ENCODE measurements at places on chromosomes 4 and X.

GRCh38 chr4:143375326-143376073, 38.8 kb downstream of the GAB1 start:
- H3K4me1 ChIP-seq, result no peaks in the 10 kb centered on the region
- no peak overlapping the region for H3K27ac ChIP-seq
- no peaks in the 10 kb centered on the region for H3K36me3 ChIP-seq
- no peak overlapping the region for H3K4me3 ChIP-seq
- no peak for DNase-seq

GRCh38 chr4:168942985-168943384, 67.1 kb downstream of the CBR4 start:
- no peak overlapping the region for H3K4me3 ChIP-seq
- H3K27me3 ChIP-seq, result no peaks in the 10 kb centered on the region
- H3K4me1 ChIP-seq, result no peaks in the 10 kb centered on the region
- no peak overlapping the region for H3K27ac ChIP-seq
- H3K36me3 ChIP-seq, result no peaks in the 10 kb centered on the region

GRCh38 chrX:19446397-19446796, 68.9 kb downstream of the MAP3K15 start:
- H3K27ac ChIP-seq, result no peak overlapping the region
- no peak for DNase-seq
- no peaks in the 10 kb centered on the region for H3K36me3 ChIP-seq

DNA sequence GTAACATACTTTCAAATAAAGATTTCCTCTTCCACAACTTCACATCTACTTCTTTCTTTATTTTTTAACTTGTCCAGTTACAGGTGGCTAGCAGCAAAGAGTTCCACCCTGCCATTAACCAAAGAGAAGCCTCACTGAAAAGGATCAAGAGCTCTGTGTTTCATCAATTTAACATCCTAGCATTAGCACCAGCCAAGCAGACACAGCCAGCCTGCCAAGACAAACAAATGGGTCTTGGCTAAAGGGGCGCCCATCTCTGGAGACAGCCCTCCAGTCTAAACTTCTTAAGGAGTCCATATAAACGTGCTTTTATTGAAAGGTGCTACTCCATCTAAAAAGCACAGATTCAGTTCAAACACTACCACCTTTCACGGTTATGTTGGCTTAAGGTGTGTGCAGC, 105.3 kb downstream of the ADAMTS3 start:
- no peak overlapping the region for H3K27ac ChIP-seq
- no peak for DNase-seq
- H3K4me3 ChIP-seq, result no peak overlapping the region
- no peaks in the 10 kb centered on the region for H3K36me3 ChIP-seq
- no peaks in the 10 kb centered on the region for H3K4me1 ChIP-seq
- no peaks in the 10 kb centered on the region for H3K27me3 ChIP-seq

GRCh38 chrX:108734426-108734825, 1.9 kb downstream of the IRS4 start:
- no peak overlapping the region for H3K4me3 ChIP-seq
- H3K4me1 ChIP-seq, result no peaks in the 10 kb centered on the region
- peaks cover 33% of the 10 kb centered on the region for H3K27me3 ChIP-seq
- no peak for DNase-seq

GRCh38 chr4:54543088-54543795, 114.5 kb upstream of the KIT start:
- DNase-seq, result no peak
- no peak overlapping the region for H3K4me3 ChIP-seq
- H3K27me3 ChIP-seq, result peaks cover 2% of the 10 kb centered on the region
- H3K4me1 ChIP-seq, result no peaks in the 10 kb centered on the region
- H3K27ac ChIP-seq, result no peak overlapping the region

DNA sequence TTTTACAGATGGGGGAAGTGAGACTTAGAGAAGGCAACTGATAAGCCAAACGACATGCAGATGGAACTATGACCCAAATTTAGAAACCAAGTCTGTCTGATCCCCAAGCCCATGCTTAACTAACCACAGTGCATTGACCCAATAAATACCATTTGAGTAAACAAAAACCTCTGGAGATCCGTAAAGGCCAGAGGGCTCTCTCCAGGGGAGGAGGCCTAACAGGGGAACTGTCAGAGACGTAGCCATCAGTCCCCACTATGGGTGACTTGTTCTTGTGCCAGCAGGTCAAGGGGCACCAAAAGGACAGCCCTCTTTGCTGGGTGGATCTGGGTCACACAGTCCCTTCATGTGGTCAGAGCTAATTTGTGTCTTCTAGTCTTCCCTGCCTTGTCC, 420.2 kb downstream of the BCOR start:
- DNase-seq, result no peak
- H3K4me1 ChIP-seq, result no peaks in the 10 kb centered on the region
- H3K36me3 ChIP-seq, result no peaks in the 10 kb centered on the region
- no peak overlapping the region for H3K4me3 ChIP-seq
- no peak overlapping the region for H3K27ac ChIP-seq
- H3K27me3 ChIP-seq, result no peaks in the 10 kb centered on the region

GRCh38 chrX:104307341-104307740, 52.6 kb upstream of the ESX1 start:
- DNase-seq, result no peak
- H3K36me3 ChIP-seq, result no peaks in the 10 kb centered on the region
- H3K4me3 ChIP-seq, result no peak overlapping the region
- H3K27ac ChIP-seq, result no peak overlapping the region
- H3K4me1 ChIP-seq, result no peaks in the 10 kb centered on the region

- no peaks in the 10 kb centered on the region for H3K36me3 ChIP-seq
- H3K27ac ChIP-seq, result no peak overlapping the region
- H3K27me3 ChIP-seq, result no peaks in the 10 kb centered on the region
- H3K4me1 ChIP-seq, result no peaks in the 10 kb centered on the region
Observed at GRCh38 chr4:183873409-183874185, 31.5 kb upstream of the STOX2 start.

GRCh38 chrX:141214196-141214595, 28.1 kb downstream of the SPANXC start:
- H3K36me3 ChIP-seq, result no peaks in the 10 kb centered on the region
- no peaks in the 10 kb centered on the region for H3K27me3 ChIP-seq
- no peak overlapping the region for H3K4me3 ChIP-seq
- H3K27ac ChIP-seq, result no peak overlapping the region
- no peaks in the 10 kb centered on the region for H3K4me1 ChIP-seq

- no peaks in the 10 kb centered on the region for H3K36me3 ChIP-seq
- no peak overlapping the region for H3K4me3 ChIP-seq
- H3K4me1 ChIP-seq, result peaks cover 32% of the 10 kb centered on the region
- no peak overlapping the region for H3K27ac ChIP-seq
- DNase-seq, result no peak
Observed at GRCh38 chrX:39848243-39848642, 249.5 kb downstream of the BCOR start.

DNA sequence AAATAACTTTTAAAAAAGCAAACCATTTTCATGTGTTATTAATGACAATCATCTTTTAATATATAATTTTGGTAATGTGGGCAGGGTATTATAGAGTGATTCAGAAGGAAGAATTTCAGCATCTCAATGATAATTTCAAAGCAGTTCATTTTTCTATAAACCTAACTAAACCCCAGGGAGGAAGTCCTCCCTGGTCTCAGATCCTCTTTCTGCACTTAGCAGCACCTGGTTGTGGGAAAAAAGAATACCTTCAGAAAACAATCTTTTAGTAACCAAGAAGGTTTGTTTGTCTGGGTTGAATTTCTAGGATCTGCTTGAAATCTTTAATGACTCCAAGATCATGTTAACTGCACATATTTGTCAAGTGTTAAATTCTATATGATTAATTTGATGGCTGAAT, 29.9 kb downstream of the DKK2 start:
- H3K27me3 ChIP-seq, result no peaks in the 10 kb centered on the region
- no peaks in the 10 kb centered on the region for H3K36me3 ChIP-seq
- no peak overlapping the region for H3K4me3 ChIP-seq
- no peak for DNase-seq
- no peaks in the 10 kb centered on the region for H3K4me1 ChIP-seq

DNA sequence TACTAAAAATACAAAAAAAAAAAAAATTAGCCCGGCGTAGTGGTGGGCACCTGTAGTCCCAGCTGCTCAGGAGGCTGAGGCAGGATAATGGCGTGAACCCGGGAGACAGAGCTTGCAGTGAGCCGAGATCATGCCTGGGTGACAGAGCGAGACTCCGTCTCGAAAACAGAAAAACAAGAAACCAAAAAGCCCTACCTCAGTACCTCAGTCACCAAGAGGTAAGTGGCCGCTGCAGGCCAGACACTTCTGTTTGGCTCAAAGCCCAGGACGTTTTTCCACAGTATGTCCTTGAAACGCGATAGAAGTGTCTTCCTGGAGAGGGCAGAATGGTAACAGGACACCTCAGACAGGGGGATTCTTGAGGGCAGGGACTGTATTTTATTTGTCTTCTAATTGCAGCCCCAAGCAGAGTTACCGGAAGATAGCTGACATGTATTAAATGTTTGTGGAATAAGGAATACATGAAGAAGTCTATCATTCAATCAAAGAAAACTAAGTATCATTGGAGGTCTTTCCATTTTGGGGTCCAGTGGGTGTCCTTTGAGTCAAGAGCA, 63.6 kb downstream of the CLNK start:
- no peak overlapping the region for H3K27ac ChIP-seq
- no peak for DNase-seq
- H3K36me3 ChIP-seq, result no peaks in the 10 kb centered on the region
- H3K4me3 ChIP-seq, result no peak overlapping the region

DNA sequence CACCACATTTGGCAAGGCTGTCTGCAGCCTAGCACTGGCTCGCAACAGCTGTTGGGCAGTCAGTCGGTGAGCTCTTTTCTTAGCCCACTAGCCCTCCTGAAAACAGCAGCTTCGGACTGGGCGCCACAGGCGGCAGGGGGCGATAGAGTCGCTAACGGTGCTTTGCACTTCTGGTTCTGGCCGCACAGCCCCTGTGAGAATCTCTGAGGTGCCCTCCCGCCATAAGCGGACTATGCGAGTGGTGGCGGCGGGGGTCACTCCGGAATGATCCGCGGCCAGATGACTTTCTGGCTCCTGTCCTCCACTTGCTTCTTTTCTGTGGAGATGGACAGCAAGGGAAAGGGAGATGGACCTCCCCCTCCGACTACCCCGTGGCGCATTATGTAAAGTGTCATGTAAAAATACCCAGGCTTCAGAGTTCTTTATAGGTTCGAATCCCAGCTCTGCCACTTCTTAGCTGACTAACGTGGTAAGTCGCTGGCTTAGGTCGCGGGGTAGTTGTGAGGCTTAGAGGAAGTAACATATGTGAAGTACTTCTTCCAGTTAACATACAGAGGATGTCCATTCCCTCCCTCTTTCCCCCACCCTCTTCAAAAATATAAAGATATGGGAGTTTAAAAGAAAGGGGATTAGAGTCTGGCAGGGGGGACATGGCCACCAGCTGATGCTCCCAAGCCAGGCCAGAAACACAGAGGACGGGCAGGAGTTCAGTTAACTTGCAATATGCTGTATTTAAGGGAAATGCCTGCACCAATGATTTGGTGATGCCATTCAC, 11.0 kb downstream of the ARHGAP36 start:
- peaks cover 20% of the 10 kb centered on the region for H3K27me3 ChIP-seq
- DNase-seq, result no peak
- peaks cover 11% of the 10 kb centered on the region for H3K4me1 ChIP-seq
- no peak overlapping the region for H3K4me3 ChIP-seq

GRCh38 chr4:118801895-118802575, 33.9 kb downstream of the SEC24D start:
- H3K27me3 ChIP-seq, result no peaks in the 10 kb centered on the region
- no peak overlapping the region for H3K4me3 ChIP-seq
- no peak for DNase-seq
- no peaks in the 10 kb centered on the region for H3K4me1 ChIP-seq
- no peak overlapping the region for H3K27ac ChIP-seq

DNA sequence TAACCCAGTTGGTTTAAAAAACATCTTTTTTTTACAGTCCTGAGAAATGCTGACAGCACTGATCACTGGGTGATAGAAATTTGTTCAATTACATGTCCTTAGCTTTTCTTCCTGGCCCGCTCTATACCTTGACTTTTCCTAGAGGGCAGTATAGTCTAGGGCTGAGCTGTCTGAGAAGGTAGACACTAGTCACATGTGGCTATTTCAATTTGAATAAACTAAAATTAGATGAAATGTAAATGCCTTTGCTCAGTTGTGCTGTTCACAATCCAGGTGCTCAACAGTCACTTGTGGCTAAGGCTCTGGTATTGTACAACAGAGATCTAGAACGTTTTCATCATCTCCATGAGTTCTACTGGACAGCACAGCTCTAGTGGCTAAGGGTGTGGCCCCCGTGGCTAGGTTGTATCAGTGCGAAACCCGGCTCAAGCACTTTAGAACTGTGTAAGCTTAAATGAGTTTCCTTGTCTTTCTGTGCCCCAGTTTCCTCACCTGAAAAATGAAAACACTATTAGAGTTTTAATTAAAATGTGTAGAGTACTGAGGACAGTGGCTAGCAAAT, 111.6 kb upstream of the WDR17 start:
- no peaks in the 10 kb centered on the region for H3K27me3 ChIP-seq
- H3K4me1 ChIP-seq, result no peaks in the 10 kb centered on the region
- no peak overlapping the region for H3K27ac ChIP-seq

DNA sequence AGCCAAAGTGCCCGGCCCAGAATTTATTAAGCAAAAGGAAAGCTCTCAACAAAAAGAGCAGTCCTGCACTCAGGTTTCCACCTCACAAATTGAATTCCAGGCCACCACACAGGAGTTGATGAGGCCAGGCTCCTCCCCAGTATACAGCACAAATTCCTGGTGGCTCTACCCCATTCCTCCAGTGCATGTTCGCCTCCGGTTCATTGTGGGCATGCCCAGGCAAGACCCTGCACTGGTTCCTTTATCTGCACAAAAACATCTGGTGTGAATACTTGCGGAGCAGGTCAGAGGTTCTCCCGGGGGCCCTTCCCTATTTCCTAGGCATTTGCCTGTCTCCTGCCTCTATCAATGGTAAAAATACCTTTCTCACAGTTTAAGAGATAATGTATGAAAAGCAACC, 195.2 kb upstream of the ANXA10 start:
- no peak overlapping the region for H3K27ac ChIP-seq
- H3K36me3 ChIP-seq, result no peaks in the 10 kb centered on the region
- no peaks in the 10 kb centered on the region for H3K4me1 ChIP-seq
- no peaks in the 10 kb centered on the region for H3K27me3 ChIP-seq
- H3K4me3 ChIP-seq, result no peak overlapping the region

GRCh38 chrX:96563646-96564045, 121.0 kb upstream of the DIAPH2 start:
- H3K4me3 ChIP-seq, result no peak overlapping the region
- H3K36me3 ChIP-seq, result no peaks in the 10 kb centered on the region
- H3K27me3 ChIP-seq, result no peaks in the 10 kb centered on the region
- DNase-seq, result no peak
- no peak overlapping the region for H3K27ac ChIP-seq

DNA sequence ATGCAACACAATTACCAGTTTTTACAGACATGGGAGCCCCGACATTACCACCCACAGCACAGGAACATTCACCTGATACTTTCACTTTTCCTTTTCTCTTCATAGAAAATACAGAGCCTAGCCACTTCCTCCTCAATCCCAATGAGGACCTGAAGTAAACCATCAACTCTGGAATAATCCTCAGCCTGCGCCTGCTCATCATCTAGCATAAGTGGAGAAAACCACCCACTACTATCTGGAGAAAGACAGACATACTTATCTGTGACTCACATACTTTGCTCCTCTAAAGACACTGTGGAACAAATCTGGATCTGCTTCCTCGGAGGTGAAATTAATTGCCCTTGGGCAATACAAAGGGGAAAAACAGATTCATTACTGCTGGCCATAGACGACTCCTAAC, 47.8 kb downstream of the ZCCHC13 start:
- no peaks in the 10 kb centered on the region for H3K36me3 ChIP-seq
- H3K27ac ChIP-seq, result no peak overlapping the region
- H3K4me1 ChIP-seq, result no peaks in the 10 kb centered on the region
- no peaks in the 10 kb centered on the region for H3K27me3 ChIP-seq

- DNase-seq, result no peak
- H3K27me3 ChIP-seq, result no peaks in the 10 kb centered on the region
- H3K4me1 ChIP-seq, result no peaks in the 10 kb centered on the region
- H3K36me3 ChIP-seq, result no peaks in the 10 kb centered on the region
- H3K4me3 ChIP-seq, result no peak overlapping the region
Observed at GRCh38 chr4:146550161-146550560, 28.4 kb upstream of the SLC10A7 start.
